Activated naive CD4-positive, alpha-beta T cell treated with anti-CD3 and anti-CD28 coated beads, Interleukin-2, amount 10 ng/mL, durations not matched to agents 7 days and 5 days (primary cell): ENCODE measurements at places on chromosomes 16 and 17.

- no peak overlapping the region for H3K4me3 ChIP-seq
- no peak for DNase-seq
- peaks cover 9% of the 10 kb centered on the region for H3K36me3 ChIP-seq
- peaks cover 11% of the 10 kb centered on the region for H3K4me1 ChIP-seq
- H3K27ac ChIP-seq = no peak overlapping the region
Measured at GRCh38 chr17:44892250-44892649, 7.0 kb downstream of the EFTUD2 start.

DNA sequence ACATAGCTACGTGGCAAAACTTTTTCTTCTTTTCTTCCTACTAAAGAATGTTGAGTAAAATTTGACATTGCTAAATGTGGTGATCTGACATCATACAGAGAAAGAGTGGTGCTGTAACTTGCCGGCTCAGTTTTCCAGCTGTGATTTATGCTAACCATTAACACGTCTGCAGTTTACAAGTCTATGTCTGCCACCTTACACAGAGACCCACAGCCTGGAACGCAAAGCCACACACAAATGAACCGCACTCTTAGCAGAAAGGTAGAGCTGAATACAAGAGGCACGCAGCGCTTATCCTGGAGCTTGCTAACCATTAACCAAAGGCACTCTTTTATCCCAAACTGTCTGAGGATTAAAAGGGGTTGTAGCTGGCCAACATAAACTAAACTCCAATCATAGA, 31.9 kb downstream of the CACNG1 start:
- H3K4me3 ChIP-seq = no peak overlapping the region
- peaks cover 6% of the 10 kb centered on the region for H3K4me1 ChIP-seq
- no peak overlapping the region for H3K27ac ChIP-seq
- H3K36me3 ChIP-seq = peaks cover 38% of the 10 kb centered on the region

DNA sequence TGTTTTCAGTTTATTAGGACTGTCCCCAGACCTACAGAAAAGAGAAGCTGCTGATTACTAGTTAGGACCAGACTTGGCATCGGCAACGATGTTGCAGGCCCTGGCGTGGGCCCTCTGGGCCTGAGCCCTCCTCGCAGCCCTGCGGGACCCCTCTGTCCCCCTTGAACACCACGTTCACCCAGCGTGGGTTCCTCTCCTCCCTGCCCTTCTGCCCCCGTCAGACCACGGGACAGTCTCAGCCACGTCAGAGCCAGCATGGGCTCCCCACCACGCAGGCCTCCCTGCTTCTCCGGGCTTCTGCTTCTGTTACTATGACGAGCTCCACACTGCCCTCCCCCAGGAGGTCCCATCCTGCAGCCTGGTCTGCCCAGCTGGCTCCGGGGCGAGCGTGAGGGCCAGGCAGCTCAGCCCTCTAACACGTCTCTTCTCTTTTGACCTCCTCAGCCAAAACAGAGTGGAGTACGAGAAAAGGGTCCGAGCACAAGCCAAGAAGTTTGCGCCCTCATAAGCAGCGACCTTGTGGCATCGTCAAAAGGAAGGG, 9.1 kb upstream of the BAIAP3 start:
- DNase-seq = no peak
- H3K4me1 ChIP-seq = peaks cover 2% of the 10 kb centered on the region
- H3K27ac ChIP-seq = no peak overlapping the region
- no peak overlapping the region for H3K4me3 ChIP-seq
- H3K27me3 ChIP-seq = no peaks in the 10 kb centered on the region
- peaks cover 26% of the 10 kb centered on the region for H3K36me3 ChIP-seq

DNA sequence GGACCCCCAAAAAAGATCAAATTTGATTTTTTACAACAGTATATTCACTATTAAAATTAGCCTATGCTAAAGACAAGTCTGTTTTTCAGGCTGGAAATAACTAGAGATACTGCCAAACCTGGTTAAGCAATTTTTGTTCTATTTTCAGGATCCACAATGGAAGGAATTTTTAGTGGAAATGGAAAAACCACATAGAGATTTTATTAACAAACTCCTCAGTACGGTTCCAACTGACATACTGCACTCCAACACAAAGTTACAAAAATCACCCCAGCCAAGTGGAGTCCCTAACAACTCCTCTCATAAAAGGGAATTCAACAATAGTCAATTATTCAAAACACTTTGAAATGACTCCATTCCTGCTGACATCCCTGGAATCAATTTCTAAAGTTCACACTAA, 101.6 kb upstream of the TOB1 start:
- H3K27ac ChIP-seq = no peak overlapping the region
- no peaks in the 10 kb centered on the region for H3K27me3 ChIP-seq
- DNase-seq = no peak
- H3K4me3 ChIP-seq = no peak overlapping the region
- peaks cover 40% of the 10 kb centered on the region for H3K36me3 ChIP-seq
